ENCODE measurements at places on chromosomes 5 and 9.

DNA sequence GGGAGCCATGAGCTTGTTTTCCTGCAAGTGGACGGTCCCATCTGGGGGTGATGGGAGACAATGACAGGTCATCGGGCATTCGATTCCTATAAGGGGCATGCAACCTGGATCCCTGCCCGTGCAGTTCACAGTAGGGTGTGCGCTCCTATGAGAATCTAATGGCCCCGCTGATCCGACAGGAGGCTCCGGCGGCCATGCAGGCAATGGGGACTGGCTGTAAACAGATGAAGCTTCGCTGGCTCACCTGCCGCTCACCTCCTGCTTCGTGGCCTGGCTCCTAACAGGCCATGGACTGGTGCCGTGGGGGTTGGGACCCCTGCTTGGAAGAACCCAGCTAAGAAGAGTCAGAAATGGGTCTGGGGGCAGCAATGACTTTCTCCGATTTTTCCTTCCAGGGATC lies 21.0 kb downstream of the PAEP start:
- DNase-seq, result no peak

GRCh38 chr5:14296533-14297331 lies 153.6 kb downstream of the TRIO start:
- DNase-seq, result no peak

DNA sequence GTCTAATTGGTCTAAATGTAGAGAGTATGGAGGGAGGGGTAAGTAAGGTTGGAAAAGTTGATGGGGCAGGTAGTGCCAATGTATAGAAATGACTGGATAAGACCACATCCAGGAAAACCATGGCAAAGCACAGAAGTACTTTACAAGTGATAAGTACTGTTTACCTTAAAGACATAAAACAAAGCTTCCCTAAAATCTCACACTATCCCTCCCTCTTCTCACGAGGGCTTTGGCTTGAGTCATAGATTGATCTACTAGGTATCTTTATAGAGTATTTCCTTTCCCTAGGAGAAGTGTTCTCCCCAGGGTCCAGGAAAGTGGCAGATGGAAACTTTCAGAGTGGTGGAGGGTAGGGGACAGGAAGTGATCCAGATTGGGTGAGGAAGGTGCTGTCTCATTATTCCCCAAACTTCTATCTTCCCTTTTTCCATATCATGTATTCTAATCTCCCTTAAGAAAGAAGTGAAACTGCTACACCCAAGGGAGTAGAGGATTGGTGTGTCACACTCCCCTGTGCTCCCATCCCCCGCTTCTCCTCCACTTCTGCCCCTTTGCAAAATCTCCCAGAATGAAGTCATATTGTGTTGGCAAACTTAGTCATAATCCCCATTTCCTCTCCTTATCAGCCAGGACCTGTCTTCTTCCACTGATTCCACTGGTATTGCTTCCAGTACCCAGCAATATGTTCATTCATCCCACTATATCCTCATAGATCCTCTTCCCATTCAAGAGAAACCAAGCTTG lies 14.6 kb downstream of the IL33 start:
- no peak for DNase-seq

GRCh38 chr5:143234162-143234842 lies 169.2 kb downstream of the NR3C1 start:
- DNase-seq, result no peak

DNA sequence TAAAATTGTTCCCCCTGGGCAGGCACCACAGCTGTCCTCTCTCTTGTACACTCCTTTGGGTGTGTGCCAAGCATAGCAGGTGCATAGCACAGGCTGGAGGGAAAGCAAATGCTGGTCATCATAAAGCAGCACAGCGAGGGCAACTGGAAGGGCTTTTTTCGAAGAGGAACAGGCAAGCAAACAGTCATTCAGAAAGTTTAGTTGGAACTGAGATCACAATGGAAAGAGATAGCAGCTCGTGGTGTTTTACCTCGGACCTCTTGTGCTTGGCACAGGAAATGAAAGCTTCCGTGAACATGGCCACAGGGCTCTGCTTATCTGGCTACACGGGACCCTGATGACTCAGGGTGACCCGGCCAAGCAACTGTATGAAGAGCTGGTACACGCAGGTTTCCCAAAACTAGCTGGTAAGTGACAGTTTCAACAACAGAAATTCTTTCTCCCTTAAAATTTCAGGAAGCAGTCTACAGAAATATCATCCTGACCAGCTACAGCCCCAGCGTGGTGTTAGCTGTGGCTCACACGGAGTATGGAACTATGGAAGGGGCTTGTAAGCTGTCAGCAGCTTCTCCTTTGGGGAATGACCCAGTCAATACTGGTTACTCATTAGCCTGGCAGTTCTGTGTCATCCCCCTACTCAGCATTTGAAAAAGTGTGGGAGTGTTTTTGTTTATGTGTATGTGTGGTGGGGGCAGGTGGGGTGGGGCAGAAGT lies 48.1 kb downstream of the POC5 start:
- DNase-seq, result peak; percentile 3

DNA sequence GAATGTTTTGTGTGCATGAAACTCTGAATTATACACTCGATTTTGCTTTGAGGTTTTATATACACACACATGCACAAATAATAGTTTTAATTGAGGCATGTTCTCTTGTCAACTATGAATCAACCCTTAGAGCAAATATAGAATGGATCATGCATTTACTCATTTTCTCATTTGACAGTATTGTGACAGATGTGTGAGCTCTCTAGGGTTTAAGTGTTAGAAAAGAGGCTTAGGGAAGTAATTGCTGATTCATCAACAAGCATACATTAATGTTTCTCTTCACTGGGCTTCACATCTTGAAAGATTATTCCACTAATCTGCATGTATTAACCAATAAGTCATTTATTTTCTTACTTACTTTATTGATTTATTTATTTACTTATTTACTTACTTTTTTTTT lies 1356.8 kb upstream of the ACO1 start:
- no peak for DNase-seq

GRCh38 chr9:87518702-87519335 lies 21.2 kb downstream of the DAPK1 start:
- no peak for DNase-seq

GRCh38 chr5:72179816-72180440 lies 72.7 kb downstream of the MAP1B start:
- no peak for DNase-seq

GRCh38 chr9:14939378-14939777 lies 29.1 kb upstream of the FREM1 start:
- DNase-seq, result no peak

- peak; percentile 20 for DNase-seq
These were observed 171.2 kb upstream of the MPDZ start for GRCh38 chr9:13450723-13451122.

DNA sequence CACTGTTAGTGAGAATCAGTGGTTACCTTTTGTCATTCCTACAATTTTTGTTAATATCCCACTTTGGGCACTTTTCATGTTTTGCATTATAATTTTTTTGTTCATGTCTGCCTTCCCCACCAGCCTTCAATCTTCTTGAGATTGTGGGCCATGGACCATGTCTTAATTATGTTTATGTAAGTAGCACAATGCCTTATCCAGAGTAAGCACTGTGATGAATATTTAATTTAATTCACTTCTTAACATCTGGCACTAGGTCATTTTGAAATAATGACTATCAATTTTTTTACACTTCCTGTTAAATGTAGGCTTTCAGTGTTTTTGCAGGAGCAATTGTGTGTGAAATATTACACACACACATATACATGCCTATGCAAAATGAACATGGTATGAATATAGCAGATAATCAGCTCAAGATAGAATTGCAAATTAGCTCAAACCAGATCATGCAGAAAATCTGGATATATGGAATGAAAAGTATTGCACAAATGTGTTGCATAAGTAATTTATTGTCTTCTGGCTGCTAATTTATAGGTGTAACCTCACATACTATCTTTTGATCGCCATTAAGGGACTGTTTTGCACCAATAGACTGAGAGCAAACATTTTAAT lies 5.3 kb upstream of the SHOC1 start:
- no peak for DNase-seq

GRCh38 chr5:61523073-61523472 lies 191.0 kb downstream of the ZSWIM6 start:
- no peak for DNase-seq

- DNase-seq, result no peak
These were observed 94.7 kb downstream of the YTHDC2 start for GRCh38 chr5:113608113-113608596.

DNA sequence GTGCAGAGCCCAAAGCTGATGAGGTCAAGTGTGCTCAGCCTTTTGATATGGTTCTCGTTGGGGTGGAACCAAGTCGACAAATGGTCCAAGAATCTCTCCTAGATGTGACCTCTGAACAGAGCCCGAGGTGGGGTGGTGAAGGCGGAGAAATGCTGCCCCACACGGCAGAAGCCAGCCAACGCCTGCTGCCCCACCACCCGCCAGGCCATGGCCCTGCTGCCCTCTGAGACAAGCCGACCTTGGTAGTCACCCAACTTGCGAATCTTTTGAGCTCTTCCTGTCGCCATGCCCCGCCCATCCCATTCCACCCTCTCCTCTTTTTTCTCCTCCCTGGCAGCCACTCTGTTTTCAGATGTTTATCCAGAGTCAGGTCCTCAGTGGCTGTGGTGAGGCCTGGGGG lies 91.5 kb upstream of the EGFLAM start:
- no peak for DNase-seq

GRCh38 chr5:1343931-1344901 lies 683 bp downstream of the CLPTM1L start:
- DNase-seq, result no peak

- no peak for DNase-seq
These were observed 122.8 kb downstream of the ARHGEF28 start for GRCh38 chr5:73748510-73749400.

- DNase-seq, result no peak
These were observed 282.2 kb downstream of the SEMA5A start for GRCh38 chr5:9263656-9264055.

DNA sequence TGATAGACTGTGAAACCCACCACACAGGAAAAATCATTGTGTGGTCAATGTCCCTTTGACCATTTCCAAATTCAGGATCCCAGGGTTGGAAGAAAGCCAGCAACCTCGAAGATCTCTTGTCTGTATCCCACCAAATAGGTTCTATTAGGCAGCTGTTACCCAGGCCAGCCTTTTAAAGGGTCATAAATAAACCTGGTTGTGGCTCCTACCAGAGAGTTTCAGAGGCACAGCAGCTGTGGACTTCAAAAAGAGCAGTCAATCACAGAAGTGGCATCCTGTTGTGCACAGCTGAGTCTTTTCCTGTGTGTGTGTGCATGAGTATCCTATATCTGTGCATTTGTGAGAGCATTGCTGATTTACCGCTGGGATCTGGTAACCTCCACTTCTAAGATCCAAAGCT lies 23.7 kb upstream of the OR2S2 start:
- no peak for DNase-seq

DNA sequence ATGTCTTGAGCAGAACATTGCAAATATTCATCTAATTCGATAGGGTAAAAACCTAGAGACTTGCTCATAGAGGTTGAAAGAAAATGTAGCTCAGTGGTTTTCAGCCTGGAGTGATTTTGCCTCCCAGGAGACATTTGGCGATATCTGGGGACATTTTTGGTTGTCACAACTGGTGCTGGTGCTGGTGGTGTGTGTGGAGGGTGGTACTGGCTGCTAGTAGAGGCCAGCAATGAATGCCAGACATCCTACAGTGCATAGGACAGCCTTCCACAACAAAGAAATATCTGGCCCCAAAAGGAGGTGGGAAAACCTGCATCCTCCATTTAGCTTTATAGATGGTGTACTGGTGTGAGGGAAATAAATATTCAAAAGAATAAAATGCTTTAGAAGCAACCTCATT lies 2.1 kb upstream of the BASP1 start:
- DNase-seq, result no peak

- DNase-seq, result no peak
These were observed 98.6 kb downstream of the RXRA start for GRCh38 chr9:134424818-134425217.

GRCh38 chr5:157546456-157547100 lies 29.0 kb downstream of the ADAM19 start:
- no peak for DNase-seq

GRCh38 chr5:179777909-179778308 lies 15.9 kb upstream of the LTC4S start:
- no peak for DNase-seq

DNA sequence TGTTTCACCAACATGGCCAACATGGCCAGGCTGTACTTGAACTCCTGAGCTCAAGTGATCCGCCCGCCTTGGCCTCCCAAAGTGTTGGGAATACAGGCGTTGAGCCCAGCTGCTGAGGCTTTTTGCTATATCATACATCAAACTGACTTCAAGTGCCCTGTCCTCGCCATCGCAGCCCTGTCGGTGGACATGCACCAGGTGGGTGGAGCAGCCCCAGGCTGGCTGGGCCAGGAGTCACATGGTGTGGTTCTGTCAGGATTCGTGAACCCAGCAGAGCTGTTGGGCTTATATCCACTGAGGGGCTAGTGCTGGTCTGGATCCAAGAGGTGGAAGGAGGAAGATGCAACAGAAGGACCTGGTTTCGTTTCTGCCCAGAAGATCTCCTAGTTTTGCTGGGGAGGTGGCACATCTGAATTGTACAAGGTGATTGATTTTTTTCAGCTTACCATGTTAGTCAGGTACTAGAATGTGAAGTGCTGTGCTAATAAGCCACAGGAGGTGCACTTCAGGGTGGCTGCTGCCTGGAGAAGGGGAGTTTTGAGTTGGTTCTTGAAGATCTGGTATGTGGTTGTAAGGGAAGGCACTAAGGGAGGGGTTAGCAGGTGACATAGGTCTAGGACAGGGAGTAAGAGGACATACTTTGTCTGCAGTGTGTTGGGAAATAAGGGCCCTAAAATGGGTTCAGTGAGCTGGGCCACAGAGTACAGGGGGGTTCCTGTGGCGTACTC lies 16.1 kb downstream of the PCBD2 start:
- DNase-seq, result no peak

- DNase-seq, result peak; percentile 13
These were observed 119.9 kb downstream of the KCNIP1 start for GRCh38 chr5:170623576-170624181.

- no peak for DNase-seq
These were observed 40.2 kb downstream of the OSTF1 start for GRCh38 chr9:75128535-75128934.

- DNase-seq, result no peak
These were observed 290.9 kb downstream of the CDK5RAP2 start for GRCh38 chr9:120289098-120289497.

GRCh38 chr9:130129432-130130061 lies 42.7 kb upstream of the NCS1 start:
- no peak for DNase-seq

DNA sequence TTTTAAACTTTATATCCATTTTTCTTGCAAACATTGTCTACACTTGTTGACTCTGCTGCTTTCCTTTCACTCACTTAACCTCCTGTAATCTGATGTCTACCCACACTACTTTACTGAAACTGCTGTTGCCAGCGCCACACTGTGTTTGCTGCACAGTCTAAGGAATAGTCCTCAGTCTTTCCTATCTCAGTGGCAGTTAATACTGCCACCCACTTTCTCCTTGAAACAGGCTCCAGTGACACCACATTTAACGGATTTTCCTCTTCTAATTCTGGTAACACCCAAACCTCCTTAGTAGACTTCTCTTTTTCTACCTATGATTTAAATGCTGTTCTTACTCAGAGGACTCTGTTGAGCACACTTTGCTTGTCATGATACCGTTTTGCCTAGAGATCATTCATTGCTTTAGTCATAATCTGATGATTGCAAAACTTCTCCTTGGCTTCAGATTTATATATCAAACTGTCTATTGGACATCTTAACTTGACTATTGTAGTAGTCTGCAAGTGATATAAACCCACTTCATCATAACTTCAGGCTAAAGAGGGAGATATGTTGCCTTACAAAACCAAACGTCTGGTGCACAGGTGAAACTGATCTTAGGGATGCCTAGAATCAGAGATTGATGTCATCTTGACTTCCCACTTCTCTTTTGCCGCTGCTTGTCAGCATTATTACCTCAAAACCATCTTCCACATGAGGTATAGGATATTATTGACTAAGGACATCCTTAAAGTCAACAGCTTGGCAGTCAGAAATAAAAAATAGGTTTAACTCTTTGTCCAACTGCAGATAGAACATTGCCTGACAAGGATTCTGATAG lies 94.1 kb downstream of the CDC42SE2 start:
- DNase-seq, result no peak

Data from NCI-H526 (cell line).